MV-4-11 (cell line): ENCODE measurements at places on chromosomes 16 and 17.

GRCh38 chr17:33091271-33091670 is 99.6 kb downstream of the SPACA3 start:
- no peak for DNase-seq

DNA sequence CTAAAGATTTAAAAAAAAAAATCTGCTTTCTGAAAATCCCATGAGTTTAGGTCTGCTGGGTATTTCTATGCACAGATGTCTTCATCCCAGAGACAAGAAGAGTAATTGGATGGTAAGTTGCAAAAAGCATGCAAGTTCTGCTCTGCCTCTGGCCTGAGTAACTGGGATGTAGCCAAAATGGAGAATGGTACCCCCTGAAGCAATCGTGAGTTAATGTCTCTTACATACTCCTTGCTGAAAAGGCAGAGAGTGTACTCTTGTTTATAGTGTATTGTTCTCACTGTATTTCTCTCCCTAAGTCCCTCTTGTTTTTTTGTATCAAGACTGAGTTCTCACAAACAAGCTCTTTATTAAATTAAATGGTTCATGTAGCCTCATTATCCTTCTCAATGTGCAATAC is 259.0 kb downstream of the IRX3 start:
- DNase-seq: no peak

- DNase-seq: peak; percentile 47
Measured at GRCh38 chr16:239948-240277, 5.3 kb downstream of the FAM234A start.

DNA sequence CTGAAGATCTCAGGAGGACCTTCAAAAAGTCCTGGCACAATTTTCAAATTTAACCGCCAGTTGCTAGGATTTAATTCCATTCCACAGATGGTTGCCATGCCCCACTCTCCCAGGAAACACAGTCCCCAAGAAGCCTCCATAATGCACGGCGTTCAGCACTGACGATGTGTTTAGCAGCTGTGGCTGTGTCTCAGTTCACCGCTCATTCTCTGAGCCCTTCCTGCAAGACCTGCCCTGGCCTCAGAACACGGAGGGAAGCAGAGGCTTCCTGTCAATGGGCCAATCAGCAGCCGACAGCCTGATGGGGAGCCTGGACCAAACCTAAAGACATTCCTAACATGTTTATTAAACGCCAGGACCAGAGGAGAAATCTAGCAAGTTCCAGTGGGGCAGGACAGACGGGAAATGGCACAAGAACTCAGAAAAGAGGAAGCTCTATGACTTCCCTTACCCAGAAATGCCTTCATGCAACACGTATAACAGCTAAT is 4.9 kb downstream of the MYLK3 start:
- DNase-seq: peak; percentile 72

DNA sequence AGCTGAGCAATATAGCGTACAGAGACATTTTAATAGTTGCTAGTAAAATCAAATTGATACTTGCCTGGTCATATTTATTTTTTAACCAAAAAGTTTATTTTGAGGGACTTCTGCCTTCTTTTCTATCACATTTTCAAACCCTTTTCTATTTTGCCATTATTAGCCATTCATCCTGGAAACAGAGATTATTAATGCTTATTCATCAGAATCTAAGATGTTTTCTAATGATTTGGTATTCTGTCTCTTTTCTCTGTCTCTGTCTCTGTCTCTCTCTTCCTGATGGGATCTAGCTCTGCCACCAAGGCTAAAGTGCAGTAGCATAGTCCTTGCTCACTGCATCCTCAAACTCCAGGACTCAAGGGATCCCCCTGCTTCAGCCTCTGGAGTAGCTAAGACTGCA is 871.3 kb upstream of the CDH8 start:
- DNase-seq: no peak

DNA sequence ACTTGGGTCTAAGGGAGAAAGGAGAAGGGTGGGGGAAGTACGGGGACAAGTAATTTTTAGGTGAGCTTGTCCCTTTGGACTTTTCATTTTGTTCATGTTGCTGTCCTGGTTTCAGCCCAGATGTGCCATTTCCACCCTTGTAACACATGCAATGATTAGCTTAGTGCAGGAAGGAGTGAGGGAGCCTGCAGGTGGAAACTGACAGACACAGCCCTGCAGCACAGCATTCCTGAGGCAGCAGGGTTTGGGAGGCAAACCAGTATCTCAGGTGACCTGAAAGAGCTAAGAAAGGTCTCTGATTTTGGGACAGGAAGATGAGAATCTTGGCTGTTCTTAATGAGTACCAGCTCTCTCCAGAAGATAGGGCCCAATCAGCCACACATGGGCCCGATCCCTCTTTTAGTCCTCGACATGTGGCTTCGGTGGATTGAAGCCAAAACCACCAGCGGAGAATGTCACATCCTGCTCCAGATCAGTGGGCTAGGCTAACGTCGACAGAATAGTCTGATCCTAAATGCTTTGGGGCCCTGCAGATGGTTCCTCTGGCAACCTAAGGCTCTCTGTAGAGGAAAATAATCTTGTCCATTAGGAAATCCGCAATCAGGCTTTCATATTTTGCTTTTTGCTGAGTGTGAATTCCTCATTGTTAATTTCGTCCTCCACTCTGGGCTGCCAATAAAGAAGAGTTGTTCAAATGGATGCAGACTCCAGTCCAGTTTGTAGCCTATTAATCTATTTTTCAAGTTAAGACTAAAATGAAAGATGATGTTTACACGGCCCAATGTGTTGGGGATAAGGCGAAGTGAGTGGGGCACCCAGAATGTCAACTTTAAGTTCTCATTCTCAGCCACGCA is 3.8 kb upstream of the RNF157 start:
- DNase-seq: peak; percentile 61

DNA sequence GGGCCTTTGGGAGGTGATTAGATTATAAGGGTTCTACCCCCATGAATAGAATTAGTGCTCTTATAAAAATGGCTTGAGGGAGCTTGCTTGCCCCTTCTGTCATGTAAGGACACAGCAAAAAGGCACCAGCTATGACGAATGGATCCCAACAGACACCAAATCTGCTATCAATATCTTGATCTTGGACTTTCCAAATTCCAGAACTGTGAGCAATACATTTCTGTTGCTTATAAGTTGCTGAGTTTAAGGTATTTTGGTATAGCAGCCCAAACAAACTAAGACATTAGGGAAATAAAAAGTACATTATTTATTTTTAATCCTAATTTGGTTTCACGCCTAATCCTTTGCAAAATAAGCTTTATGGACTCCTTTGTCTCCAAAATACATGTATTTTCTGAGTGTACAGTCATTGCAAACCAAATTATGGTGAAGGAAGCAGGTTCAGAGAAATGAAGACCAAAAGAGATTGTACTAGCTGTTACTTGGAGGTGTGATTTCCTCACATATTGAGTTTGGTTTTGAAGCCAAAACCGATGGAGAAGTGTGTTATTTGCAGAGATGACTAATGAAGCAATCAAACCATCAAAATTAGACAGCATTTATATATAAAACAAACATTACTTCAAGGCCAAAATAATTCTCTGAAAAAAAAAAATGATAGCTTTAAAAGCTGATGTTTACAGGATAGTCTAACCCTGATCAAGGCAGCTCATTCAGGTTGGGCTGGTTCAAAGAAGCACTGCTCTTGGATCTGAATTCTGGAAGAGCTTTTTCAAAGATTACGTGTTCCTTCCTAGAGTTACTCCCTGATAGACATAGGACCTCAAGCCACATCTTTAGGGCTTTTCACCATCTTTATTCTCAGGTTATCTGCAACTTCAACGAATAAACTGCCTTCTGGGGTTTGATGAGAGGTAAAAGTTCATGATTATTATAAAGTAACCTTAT is 71.6 kb downstream of the MYO1D start:
- no peak for DNase-seq
